Liver (tissue), 10 donors: ENCODE measurements at places on chromosomes 6 and 20. TPM values are rescaled to one million over a fixed set of nuclear protein-coding genes. Genes with fewer than 3 reads are reported as not detected.

GRCh38 chr20:49685161-49685601 is 28.5 kb downstream of the B4GALT5 start:
- H3K27me3 ChIP-seq, result no peaks in the 10 kb centered on the region
- no peak for DNase-seq
- H3K4me3 ChIP-seq, result no peak overlapping the region
- no peaks in the 10 kb centered on the region for H3K36me3 ChIP-seq

DNA sequence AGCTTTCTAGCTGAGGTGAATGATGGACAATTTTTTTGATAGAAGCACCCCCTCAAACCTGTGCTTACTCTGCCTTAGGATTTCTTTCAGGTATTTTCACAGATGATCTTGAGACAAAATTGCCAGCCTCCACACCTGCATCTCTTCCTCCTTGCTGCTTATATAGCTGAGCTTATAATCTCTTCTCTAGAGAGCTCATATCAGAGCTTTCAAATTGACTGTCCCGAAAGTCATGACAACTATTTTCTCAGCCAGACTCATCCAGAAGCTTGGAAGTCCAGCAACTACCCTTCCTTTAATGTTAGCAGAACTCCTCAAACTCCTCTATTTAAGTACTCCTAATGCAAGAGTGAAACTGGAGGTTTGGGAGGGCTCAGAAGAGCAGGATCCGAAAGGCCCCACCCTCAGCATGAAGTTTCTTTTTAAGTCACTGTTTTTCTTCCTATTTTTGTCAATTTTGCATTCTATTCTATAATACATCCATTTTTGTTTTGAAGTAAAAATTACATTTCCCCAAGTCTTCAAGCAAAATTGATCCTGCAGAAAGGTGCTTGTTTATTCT is 12.7 kb downstream of the CGA start:
- no peaks in the 10 kb centered on the region for H3K27me3 ChIP-seq
- no peaks in the 10 kb centered on the region for H3K4me1 ChIP-seq
- H3K27ac ChIP-seq, result no peak overlapping the region
- DNase-seq, result no peak
- H3K4me3 ChIP-seq, result no peak overlapping the region
- no peaks in the 10 kb centered on the region for H3K36me3 ChIP-seq

- no peaks in the 10 kb centered on the region for H3K4me1 ChIP-seq
- H3K36me3 ChIP-seq, result no peaks in the 10 kb centered on the region
- H3K4me3 ChIP-seq, result no peak overlapping the region
- no peak for DNase-seq
Observed at GRCh38 chr6:133741375-133741861, 147.5 kb upstream of the TCF21 start.

- no peak for DNase-seq
- no peak overlapping the region for H3K27ac ChIP-seq
- H3K27me3 ChIP-seq, result no peaks in the 10 kb centered on the region
- H3K4me3 ChIP-seq, result no peak overlapping the region
- H3K4me1 ChIP-seq, result no peaks in the 10 kb centered on the region
- H3K36me3 ChIP-seq, result no peaks in the 10 kb centered on the region
Observed at GRCh38 chr20:57618091-57618763, 2.0 kb downstream of the ZBP1 start.

DNA sequence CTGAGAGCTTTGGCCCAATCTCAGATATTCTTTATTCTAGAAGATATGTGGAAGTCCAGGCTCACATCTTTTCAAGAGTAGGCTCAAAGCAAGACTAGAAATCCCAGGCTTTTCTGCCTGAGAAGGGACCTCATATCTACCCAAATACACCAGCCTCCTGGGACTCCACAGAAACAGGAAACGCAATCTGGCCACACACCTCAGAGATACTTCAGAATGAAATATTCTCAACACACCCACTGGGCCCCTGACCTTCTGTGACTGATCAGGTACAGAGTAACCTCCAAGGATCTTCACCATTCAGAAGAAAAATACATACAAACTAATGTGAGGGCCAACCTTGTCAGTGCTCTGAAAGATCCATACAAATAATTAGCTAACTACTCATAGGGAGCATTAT is 183.2 kb downstream of the HIVEP2 start:
- no peak overlapping the region for H3K27ac ChIP-seq
- H3K4me1 ChIP-seq, result no peaks in the 10 kb centered on the region
- H3K27me3 ChIP-seq, result no peaks in the 10 kb centered on the region
- no peak overlapping the region for H3K4me3 ChIP-seq
- no peak for DNase-seq

DNA sequence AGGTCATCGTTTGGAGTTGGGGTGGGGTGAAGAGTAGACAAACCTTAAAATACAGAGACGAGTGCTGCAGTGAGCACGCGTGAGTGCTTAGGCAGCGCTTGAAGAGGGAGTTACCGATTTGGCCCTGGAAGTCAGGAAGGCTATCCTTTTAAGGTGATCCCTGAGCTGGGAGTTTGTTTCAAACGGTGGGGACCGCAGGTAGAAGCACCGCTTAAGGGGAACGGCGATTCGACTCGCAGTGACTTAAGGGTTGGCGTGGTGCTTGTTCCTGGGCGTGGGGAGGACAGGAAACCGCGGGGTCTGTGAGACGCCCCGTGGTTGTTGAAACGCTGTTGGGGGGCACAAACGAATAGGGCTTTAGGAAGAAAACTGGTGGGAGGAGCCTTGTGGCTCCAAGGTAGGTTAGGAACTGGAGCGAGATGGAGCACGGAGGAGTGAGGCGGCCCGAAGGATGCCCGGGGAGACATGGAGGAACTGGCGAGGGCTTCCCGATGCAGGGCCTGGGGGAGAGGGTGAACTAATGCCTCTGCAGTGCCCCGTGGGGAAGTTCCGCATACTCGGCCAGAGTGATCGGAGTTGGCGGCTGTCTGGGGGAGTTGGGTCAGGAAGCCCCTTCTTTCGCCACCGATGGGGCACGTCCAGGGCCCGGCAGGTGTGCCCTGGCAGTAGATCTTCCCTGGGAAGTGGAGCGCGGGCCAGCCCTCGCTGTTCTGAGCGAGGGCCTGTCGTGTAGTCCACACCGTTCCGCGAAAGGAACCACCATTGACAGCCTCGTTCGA is 1.3 kb upstream of the CDYL start:
- no peak for DNase-seq
- H3K4me3 ChIP-seq, result peak overlapping the region; percentile 47
- H3K36me3 ChIP-seq, result no peaks in the 10 kb centered on the region

GRCh38 chr20:59817406-59817805 is 116.0 kb downstream of the SYCP2 start:
- no peaks in the 10 kb centered on the region for H3K27me3 ChIP-seq
- no peak overlapping the region for H3K27ac ChIP-seq
- no peaks in the 10 kb centered on the region for H3K4me1 ChIP-seq

DNA sequence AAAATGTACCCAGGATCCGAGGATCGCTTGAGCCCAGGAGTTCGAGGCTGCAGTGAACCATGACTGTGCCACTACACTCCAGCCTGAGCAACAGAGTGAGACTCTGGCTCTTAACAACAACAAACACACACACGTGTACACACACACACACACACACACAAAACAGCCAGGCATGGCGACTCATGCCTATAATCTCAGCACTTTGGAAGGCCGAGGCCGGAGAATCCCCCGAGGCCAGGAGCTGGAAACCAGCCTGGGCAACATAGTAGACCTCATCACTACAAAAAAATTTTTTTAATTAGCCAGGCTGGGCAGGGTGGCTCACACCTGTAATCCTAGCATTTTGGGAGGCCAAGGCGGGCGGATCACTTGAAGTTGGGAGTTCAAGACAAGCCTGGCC is 23.3 kb upstream of the ARFGEF2 start:
- H3K36me3 ChIP-seq, result no peaks in the 10 kb centered on the region
- H3K4me1 ChIP-seq, result no peaks in the 10 kb centered on the region
- no peaks in the 10 kb centered on the region for H3K27me3 ChIP-seq
- no peak overlapping the region for H3K27ac ChIP-seq

- H3K36me3 ChIP-seq, result no peaks in the 10 kb centered on the region
- no peak overlapping the region for H3K27ac ChIP-seq
- no peaks in the 10 kb centered on the region for H3K4me1 ChIP-seq
- no peaks in the 10 kb centered on the region for H3K27me3 ChIP-seq
- no peak for DNase-seq
Observed at GRCh38 chr20:7703996-7704395, 236.3 kb downstream of the HAO1 start.

DNA sequence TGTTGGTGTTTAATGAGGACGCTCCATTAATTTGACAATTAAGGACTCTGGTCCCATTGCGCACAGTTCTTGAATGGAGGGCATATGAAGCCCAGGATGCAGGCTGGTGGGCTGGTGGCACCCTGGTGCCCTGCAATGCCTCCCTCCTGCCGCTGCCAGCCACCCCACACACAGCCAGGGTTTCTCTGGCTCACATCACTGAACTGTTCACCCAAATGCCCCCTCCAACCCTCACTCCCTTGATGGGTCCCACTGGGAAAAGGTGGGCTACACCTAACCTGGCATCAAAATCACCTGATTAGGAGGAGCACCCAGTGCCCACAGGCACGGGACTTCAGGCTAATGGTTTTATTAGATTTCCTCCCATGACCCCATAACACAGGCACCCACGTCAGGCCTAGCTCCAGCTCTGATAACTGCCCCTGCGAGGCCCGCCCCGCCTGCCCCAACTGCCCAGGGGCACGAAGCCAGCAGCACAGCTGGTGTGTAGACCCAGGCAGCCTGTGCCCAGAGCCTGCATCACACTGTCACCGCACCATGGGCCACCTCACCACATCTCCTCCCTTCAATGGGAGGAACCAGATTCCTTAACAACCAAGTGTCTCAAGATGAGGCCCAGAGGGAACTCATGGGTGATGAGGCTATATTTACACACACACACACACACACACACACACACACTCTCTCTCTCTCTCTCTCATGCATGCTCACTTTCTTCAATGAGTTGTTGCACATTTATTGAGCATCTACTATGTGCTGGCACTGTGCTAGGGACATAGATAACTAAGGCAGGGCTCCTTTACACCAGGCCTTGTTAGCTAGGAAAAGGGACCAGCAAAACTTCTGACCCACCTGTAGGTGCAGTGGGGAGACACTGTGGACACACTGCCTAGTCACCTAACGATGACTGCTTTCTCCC is 107.3 kb downstream of the NOL4L start:
- H3K4me3 ChIP-seq, result no peak overlapping the region
- H3K4me1 ChIP-seq, result peaks cover 34% of the 10 kb centered on the region
- no peak overlapping the region for H3K27ac ChIP-seq
- DNase-seq, result no peak

DNA sequence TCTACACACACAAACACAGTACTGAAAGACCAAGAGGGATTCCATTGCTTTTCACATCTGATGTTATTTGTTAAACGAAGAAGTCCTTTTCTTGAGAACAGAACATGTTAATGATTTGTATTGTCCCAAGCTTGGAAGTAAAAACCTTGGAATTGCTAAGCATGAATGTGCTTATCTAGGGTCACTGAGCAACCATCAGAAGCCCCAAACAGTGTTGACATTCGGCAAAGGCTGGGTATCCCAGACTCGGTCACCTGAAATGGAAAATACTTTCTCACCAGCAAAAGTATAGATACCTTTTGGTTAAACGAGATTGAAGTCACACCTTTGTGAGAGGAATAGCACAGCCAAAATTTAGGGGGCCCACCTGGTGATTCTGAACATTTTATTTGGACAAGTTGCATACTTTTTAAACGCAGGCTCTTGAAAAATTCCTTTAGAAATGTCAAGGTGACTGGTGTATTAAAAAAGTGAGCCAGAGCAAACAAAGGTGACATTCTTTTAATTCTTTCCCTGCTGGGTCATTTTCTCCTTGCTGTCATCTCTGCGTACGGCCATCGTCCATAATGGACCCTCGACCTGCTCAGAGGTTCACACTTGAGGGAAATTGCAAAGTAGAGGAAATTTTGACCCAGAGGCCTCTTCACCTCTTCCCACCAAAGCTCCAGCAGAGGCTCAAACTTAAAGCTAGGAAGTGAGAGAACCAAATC is 95.8 kb upstream of the FOXA2 start:
- H3K36me3 ChIP-seq, result no peaks in the 10 kb centered on the region
- no peaks in the 10 kb centered on the region for H3K27me3 ChIP-seq
- no peak overlapping the region for H3K4me3 ChIP-seq
- peaks cover 4% of the 10 kb centered on the region for H3K4me1 ChIP-seq

GRCh38 chr6:161257793-161258457 is 15.9 kb downstream of the AGPAT4 start:
- H3K36me3 ChIP-seq, result no peaks in the 10 kb centered on the region
- DNase-seq, result no peak
- H3K27me3 ChIP-seq, result no peaks in the 10 kb centered on the region
- H3K4me1 ChIP-seq, result no peaks in the 10 kb centered on the region
- no peak overlapping the region for H3K27ac ChIP-seq
- no peak overlapping the region for H3K4me3 ChIP-seq

DNA sequence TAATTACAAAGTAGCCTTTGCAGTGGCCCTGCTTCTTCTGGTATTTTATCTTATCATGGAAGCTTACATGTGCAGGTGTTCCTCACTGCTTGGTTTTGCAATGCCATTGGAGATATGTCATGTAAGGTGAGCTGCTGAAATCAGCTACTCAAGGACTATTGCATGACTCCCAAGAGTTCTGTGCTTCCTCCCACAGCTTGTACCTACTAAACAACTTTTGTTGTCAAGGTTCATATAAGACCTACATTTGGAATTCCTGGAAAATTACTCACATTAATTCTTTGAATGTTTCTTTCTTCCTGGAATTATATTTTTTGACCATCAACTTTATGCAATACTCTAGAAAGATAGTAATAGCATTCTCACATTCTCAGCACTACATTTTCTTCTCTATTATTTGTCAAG is 427.5 kb upstream of the HSF2 start:
- no peaks in the 10 kb centered on the region for H3K36me3 ChIP-seq
- DNase-seq, result no peak
- no peaks in the 10 kb centered on the region for H3K27me3 ChIP-seq
- no peak overlapping the region for H3K27ac ChIP-seq
- H3K4me1 ChIP-seq, result no peaks in the 10 kb centered on the region

DNA sequence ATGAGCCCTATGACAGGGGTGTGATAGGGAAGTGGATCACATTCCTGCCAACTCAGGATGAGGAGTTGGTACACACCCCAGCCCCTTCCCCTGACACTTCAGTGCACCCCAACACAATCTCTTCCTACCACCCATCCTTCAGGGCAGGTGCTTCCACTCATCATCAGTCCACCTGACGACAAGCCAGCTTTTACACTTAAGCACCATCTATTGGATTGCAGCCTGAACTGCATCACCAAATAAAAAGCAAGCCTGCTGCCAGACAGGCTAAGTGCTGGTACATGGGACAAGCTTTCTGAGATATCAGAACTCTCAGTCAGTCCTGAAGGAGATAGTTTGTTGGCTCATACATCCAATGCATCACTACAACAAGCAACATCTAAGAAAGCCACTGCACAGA is 69.0 kb upstream of the TMEM200A start:
- no peaks in the 10 kb centered on the region for H3K4me1 ChIP-seq
- peaks cover 4% of the 10 kb centered on the region for H3K27me3 ChIP-seq
- H3K36me3 ChIP-seq, result no peaks in the 10 kb centered on the region
- no peak for DNase-seq
- H3K27ac ChIP-seq, result no peak overlapping the region

- DNase-seq, result no peak
- H3K4me1 ChIP-seq, result no peaks in the 10 kb centered on the region
- H3K4me3 ChIP-seq, result no peak overlapping the region
- no peak overlapping the region for H3K27ac ChIP-seq
Observed at GRCh38 chr20:34193051-34193450, 48.2 kb upstream of the ASIP start.

GRCh38 chr6:28134716-28135115 is 7.0 kb upstream of the ZKSCAN8 start:
- no peak overlapping the region for H3K4me3 ChIP-seq
- H3K27ac ChIP-seq, result no peak overlapping the region
- no peaks in the 10 kb centered on the region for H3K27me3 ChIP-seq
- DNase-seq, result no peak
- peaks cover 2% of the 10 kb centered on the region for H3K36me3 ChIP-seq
- peaks cover 17% of the 10 kb centered on the region for H3K4me1 ChIP-seq

The EPPIN gene
- not detected for polyA plus RNA-seq

The CTSA gene
- polyA plus RNA-seq, result 151 TPM

The LY6G5C gene
- polyA plus RNA-seq, result 1.1 TPM

The LST1 gene
- 11.6 TPM for polyA plus RNA-seq

The TSPYL1 gene
- polyA plus RNA-seq, result 30.8 TPM
